ENCODE measurements at places on chromosomes 4 and X. TPM values are rescaled to one million over a fixed set of nuclear protein-coding genes. Genes with fewer than 3 reads are reported as not detected.

GRCh38 chrX:12228862-12229261 is 90.6 kb downstream of the FRMPD4 start:
- H3K36me3 ChIP-seq = no peaks in the 10 kb centered on the region
- no peaks in the 10 kb centered on the region for H3K4me1 ChIP-seq
- no peak overlapping the region for H3K27ac ChIP-seq
- no peaks in the 10 kb centered on the region for H3K27me3 ChIP-seq

GRCh38 chr4:107034996-107035818 is 906 bp downstream of the DKK2 start:
- peaks cover 46% of the 10 kb centered on the region for H3K27me3 ChIP-seq
- no peak for DNase-seq
- peaks cover 19% of the 10 kb centered on the region for H3K4me1 ChIP-seq

GRCh38 chr4:80112236-80112635 is 39.2 kb upstream of the ANTXR2 start:
- H3K36me3 ChIP-seq = no peaks in the 10 kb centered on the region
- DNase-seq = no peak
- no peak overlapping the region for H3K27ac ChIP-seq
- no peaks in the 10 kb centered on the region for H3K4me1 ChIP-seq
- no peak overlapping the region for H3K4me3 ChIP-seq

DNA sequence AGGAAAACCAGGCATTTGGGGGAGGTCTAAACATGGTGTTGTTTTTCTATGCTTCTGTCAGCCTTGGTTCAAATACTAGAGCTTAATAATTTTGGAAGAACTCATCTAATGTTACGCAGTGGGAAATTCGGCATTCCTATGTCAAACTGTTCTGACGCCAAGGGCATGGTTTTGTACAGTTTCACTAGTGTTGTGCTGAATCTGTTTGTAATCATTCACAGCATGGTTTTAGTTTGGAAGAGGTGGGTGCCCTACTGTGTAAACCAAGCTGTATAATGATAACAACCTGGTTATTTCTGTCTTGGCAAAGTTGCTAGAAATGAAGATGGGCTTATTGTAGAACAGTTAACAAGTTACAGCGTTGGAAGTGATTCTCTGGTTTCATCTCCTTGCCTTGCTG is 5.2 kb downstream of the DDX3X start:
- H3K27ac ChIP-seq = no peak overlapping the region
- H3K36me3 ChIP-seq = peaks cover 51% of the 10 kb centered on the region
- H3K4me3 ChIP-seq = no peak overlapping the region
- no peak for DNase-seq
- H3K27me3 ChIP-seq = no peaks in the 10 kb centered on the region
- H3K4me1 ChIP-seq = peaks cover 21% of the 10 kb centered on the region

- H3K4me3 ChIP-seq = no peak overlapping the region
- H3K36me3 ChIP-seq = no peaks in the 10 kb centered on the region
- DNase-seq = no peak
- no peaks in the 10 kb centered on the region for H3K27me3 ChIP-seq
- H3K4me1 ChIP-seq = no peaks in the 10 kb centered on the region
These were observed 652.5 kb downstream of the GABRG1 start for GRCh38 chr4:45471335-45471734.

- H3K36me3 ChIP-seq = no peaks in the 10 kb centered on the region
- H3K27me3 ChIP-seq = no peaks in the 10 kb centered on the region
- DNase-seq = no peak
- no peak overlapping the region for H3K27ac ChIP-seq
- H3K4me3 ChIP-seq = no peak overlapping the region
These were observed 50.4 kb upstream of the SLC25A4 start for GRCh38 chr4:185092535-185093197.

DNA sequence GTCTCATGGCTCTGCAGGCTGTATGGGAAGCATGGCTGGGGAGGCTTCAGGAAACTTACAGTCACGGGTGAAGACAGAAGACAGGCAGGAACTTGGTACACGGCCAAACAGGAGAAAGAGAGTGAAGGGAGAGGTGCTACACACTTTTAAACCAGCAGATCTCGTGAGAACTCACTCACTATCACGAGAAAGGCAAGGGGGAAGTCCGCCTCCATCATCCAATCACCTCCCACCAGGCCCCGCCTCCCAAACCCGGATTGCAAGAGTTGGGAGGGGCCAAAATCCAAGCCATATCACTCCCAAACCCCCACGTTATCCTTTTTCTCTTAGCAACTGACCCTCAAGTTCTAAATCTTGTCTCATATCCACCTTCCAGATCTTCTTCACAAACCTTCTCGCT is 1710.5 kb upstream of the TENM3 start:
- no peaks in the 10 kb centered on the region for H3K4me1 ChIP-seq
- no peak overlapping the region for H3K27ac ChIP-seq
- H3K27me3 ChIP-seq = no peaks in the 10 kb centered on the region
- H3K4me3 ChIP-seq = no peak overlapping the region

DNA sequence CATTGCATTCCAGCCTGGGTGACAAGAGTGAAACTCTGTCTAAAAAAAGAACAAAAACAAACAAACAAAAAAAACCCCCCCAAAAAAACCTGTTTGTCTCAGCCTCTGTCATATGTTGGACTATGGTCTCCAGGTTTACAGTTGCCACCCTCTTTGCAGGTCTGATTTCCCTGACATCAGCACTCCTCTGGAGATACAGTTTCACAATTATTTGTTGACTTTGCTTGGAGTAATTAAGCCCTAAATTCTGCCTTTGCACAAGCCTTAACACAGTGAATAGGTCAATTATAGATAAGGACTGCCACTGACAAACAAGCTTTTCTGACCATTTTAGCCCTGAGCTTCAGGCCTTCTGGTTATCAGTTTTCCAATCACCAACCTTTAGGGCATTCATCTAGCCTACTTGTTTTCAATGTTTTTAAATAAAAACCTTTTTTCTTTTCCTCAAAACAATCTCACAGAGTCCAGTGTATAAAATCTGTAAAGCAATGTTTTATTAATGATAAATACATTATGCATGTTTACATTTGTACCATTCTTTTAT is 20.4 kb upstream of the MAPK10 start:
- no peaks in the 10 kb centered on the region for H3K27me3 ChIP-seq
- H3K4me1 ChIP-seq = no peaks in the 10 kb centered on the region
- DNase-seq = no peak
- no peaks in the 10 kb centered on the region for H3K36me3 ChIP-seq
- no peak overlapping the region for H3K4me3 ChIP-seq

DNA sequence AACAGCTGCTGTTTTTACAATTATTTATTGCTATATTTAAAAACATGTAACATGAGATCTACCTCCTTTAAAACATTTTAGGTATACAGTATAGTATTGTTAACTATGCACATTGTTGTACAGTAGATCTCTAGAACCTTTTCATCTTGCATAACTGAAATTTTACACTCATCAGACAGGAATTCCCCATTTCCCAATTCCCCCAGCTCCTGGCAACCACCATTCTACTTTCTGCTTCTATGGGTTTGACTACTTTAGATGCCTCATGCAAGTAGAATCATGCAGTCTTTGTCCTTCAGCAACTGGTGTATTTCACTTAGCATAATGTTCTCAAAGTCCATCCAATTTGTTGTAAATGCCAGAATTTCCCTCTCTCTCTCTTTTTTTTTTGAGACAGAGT is 9.7 kb upstream of the LSM6 start:
- no peak for DNase-seq
- no peaks in the 10 kb centered on the region for H3K36me3 ChIP-seq
- no peaks in the 10 kb centered on the region for H3K27me3 ChIP-seq
- H3K27ac ChIP-seq = no peak overlapping the region
- no peak overlapping the region for H3K4me3 ChIP-seq

DNA sequence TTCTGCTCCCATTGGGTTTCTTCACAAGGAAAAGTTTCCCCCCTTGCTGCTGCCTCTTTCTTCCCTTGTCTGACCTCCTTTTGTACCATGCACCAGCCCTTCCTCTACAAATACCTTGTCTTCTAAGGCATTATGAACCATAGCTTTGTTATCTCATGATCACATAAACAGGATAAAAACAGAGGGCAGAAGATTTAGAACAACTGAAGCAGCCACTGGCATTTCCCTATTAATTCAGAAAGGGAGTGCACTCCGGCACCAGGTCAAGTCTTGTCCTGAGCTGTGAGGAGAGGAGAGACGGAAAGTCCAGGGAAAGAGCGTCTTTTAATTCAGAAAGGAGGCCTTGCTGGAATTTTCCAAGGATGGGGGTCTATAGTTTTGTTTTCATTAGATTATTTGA is 281.7 kb downstream of the RCHY1 start:
- H3K4me1 ChIP-seq = no peaks in the 10 kb centered on the region
- no peaks in the 10 kb centered on the region for H3K36me3 ChIP-seq
- no peak overlapping the region for H3K27ac ChIP-seq
- no peak for DNase-seq
- H3K4me3 ChIP-seq = no peak overlapping the region

GRCh38 chr4:60216752-60217151 is 983.4 kb upstream of the ADGRL3 start:
- no peaks in the 10 kb centered on the region for H3K36me3 ChIP-seq
- no peak overlapping the region for H3K27ac ChIP-seq
- H3K4me1 ChIP-seq = no peaks in the 10 kb centered on the region
- no peaks in the 10 kb centered on the region for H3K27me3 ChIP-seq

DNA sequence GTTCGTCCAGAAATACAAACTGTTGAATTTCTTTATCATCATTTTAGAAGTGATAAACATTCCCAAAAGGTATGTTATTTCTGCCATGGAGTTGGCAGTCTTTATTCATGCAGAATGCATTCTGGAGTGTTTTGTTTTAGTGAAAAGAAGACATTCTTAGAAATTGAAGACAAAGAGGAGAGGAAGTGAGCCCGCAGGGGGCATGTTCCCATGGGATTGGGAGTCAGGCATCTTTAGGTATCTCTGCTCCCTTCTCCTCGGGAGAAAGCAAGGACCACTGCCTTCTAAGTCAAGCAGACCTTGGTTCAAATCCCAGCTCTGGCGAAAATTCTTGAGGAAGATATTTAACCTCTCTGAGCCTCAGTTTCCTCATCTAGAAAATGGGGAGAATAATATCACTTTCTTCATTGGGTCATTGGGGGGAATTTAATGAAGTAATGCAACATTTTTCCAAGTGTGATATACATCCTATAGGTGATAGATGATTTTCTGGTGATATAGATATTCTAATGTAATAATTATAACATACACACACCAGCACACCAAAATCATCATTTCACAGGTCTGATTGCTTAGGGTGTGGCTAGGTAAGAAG is 26.5 kb upstream of the CHRNA9 start:
- DNase-seq = no peak
- no peaks in the 10 kb centered on the region for H3K27me3 ChIP-seq
- peaks cover 7% of the 10 kb centered on the region for H3K4me1 ChIP-seq
- no peak overlapping the region for H3K27ac ChIP-seq
- H3K4me3 ChIP-seq = no peak overlapping the region
- no peaks in the 10 kb centered on the region for H3K36me3 ChIP-seq

DNA sequence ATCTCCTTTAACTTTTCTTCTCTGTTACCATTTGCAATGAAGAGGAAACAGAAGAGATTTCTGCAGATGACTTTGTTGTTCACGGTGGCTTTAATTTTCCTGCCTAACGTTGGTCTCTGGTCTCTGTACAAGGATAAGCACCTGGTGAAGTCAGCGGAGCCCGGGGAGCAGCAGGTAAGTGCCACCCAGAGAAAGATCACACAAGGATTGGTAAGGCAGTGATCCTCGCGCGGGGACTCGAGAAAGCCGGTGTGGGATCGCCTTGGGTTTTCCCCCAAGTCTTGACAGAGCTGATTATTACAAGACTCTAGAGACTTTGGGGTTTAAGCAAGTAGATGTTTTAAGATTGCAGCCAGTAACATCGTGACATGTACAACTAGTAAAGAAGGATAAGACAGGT is 1.3 kb downstream of the GALNTL6 start:
- DNase-seq = peak; percentile 35
- no peak overlapping the region for H3K27ac ChIP-seq
- no peak overlapping the region for H3K4me3 ChIP-seq
- peaks cover 19% of the 10 kb centered on the region for H3K4me1 ChIP-seq
- no peaks in the 10 kb centered on the region for H3K36me3 ChIP-seq
- peaks cover 11% of the 10 kb centered on the region for H3K27me3 ChIP-seq

DNA sequence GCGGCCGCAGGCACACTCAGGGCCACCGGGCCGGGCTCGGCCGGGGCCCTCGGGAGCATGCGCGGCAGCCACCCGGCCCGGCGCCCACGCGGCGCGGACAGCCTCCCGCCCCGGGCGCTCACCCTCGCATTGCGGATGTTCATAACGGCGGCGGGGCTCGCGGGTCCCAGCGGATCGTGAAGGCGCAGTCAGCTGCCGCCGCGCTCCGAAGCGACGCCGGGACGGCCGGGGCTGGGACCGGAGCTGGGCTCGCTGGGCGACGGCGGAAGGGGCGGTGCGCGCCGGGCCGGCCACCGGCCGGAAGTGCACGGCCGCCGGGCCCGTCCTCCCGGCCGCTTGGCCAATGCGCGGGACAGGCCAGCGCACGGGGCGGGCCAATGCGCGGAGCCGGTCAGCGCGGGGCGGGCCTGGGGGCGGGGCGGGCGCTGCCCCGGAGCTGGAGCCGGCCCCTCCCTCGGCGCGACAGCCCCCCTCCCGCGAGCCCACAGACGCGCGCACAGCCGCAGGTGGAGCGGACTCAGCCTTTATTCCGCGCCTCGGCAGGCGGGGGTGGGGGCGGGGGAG is at the start of gene NAA10:
NAA10 (minus strand) TSS at position 276 of the 564 bp plus-strand sequence; CDS start at position 143, 133 bp downstream.
- DNase-seq = peak; percentile 77
- H3K27ac ChIP-seq = peak within 1 kb of the TSS; percentile 72
- H3K4me3 ChIP-seq = peak within 1 kb of the TSS; percentile 81
- H3K4me1 ChIP-seq = no peaks in the 10 kb centered on the region
- H3K27me3 ChIP-seq = no peaks in the 10 kb centered on the region
- H3K36me3 ChIP-seq = peaks cover 20% of the 10 kb centered on the region

- H3K27me3 ChIP-seq = no peaks in the 10 kb centered on the region
- H3K27ac ChIP-seq = no peak overlapping the region
- H3K4me3 ChIP-seq = no peak overlapping the region
- DNase-seq = no peak
- no peaks in the 10 kb centered on the region for H3K4me1 ChIP-seq
These were observed 257.6 kb upstream of the DDX53 start for GRCh38 chrX:22742174-22742573.

- peaks cover 19% of the 10 kb centered on the region for H3K4me1 ChIP-seq
- H3K4me3 ChIP-seq = peak overlapping the region; percentile 73
- peak overlapping the region; percentile 77 for H3K27ac ChIP-seq
- H3K27me3 ChIP-seq = no peaks in the 10 kb centered on the region
- no peaks in the 10 kb centered on the region for H3K36me3 ChIP-seq
- DNase-seq = no peak
These were observed 482 bp upstream of the MBTPS2 start for GRCh38 chrX:21838937-21839333.

DNA sequence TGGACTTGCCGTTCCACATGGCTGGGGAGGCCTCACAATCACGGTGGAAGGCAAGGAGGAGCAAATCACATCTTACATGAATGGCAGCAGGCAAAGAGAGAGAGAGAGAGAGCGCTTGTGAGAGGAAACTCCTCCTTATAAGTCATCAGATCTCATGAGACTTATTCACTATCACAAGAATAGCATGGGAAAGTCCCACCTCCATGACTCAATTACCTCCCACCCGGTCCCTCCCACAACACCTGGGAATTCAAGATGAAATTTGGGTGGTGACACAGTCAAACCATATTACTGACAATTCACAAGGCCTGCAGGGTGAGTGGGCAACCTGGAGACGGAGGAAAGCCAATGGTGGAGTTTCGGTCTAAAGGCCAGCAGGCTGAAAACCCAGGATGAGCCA is 394.3 kb upstream of the TRAM1L1 start:
- no peaks in the 10 kb centered on the region for H3K36me3 ChIP-seq
- H3K4me1 ChIP-seq = no peaks in the 10 kb centered on the region
- no peak for DNase-seq
- H3K4me3 ChIP-seq = no peak overlapping the region
- H3K27ac ChIP-seq = no peak overlapping the region

SLC2A9 gene
- total RNA-seq = 5.9 TPM

RPL9 gene
- total RNA-seq = 576 TPM

DKC1 gene
- total RNA-seq = 12.9 TPM

AFM gene
- not detected for total RNA-seq

MAGEB18 gene
- not detected for total RNA-seq

CENPC gene
- 11.2 TPM for total RNA-seq

PLAC8 gene
- total RNA-seq = not detected

USP26 gene
- total RNA-seq = not detected

MAP9 gene
- total RNA-seq = 3.9 TPM
